Activated effector memory CD4-positive, alpha-beta T cell treated with Interleukin-2 at 50 U/mL for 16 hours (primary cell): ENCODE measurements at places on chromosomes 1 and 21.

DNA sequence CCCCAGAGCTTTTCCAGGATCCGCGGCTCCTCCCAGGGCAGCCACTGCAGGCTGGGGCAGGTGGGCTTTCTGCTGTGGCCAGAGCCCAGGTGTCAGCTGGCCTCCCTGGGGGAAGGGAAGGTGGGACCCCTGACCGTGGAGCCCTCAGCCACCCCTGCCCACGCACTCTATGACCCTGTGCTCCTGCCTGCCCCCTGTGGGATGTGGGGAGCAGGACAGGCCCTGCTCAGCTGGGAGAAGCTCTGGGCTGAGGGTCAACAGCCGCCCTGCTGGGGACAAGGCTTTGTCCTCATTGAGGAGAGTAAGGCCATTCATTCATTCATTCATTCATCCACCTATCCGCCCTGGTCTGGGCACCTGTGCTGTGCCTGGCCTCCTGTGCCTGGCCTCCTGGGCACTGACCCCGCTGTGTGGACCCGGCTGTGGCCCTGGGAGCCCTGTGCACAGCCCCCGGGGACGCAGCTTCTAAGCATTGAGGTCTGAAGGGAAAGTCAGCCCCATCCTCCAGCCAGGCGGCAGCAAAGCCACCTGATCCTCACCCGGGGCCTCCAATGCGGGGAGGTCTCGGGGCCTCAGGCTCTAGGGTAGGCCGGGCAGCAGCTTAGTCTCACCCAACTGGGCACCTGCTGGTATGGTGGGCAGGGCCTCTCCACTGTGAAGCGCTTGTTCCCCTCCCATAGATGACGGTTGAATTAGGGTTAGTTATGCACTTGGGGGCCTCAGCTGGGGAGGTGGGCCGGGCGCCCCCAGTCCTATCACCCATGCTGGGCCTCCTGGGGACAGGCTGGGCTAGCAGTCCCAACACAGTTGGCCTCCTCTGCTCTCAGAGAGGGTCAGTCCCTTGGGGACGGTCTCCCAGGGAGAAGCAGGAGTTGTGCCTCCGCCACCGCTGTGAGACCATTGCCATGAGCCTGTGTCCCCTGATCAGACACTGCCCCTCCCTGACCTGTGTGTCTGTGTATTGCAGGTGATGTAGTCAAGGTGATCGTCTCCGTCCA, 6.0 kb downstream of the TNFRSF14 start:
- no peak for DNase-seq

- no peak for DNase-seq
Measured at GRCh38 chr1:214364786-214365295, 83.9 kb downstream of the SMYD2 start.

DNA sequence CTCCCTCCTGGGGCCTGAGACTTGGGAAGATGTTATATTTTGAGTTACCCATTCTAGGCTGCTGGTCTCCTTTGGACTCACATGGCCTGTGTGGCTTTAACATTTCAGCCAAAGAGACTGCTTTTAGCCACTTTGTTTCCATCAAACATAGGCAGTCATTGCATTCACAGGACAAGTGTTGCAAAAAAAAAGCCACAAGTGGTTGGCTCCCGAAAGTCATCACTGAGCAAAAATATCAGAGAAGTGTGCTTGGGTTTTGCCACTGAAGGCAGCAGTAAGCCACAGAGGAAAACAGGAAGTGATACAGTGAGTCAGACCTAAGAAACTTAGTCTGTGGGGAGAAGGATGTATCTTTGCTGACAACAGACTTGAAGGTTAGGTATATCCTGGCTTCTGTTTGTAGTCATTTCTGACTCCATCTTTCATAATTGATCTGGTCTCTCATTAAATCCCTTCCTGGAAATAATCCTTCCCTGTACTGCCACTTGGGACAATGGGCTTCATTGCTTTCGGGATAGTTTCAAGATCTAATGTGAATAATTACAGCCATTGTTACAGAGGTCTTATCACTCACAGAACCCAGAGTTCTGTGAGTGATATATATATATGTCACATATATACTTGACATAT, 80.9 kb downstream of the COLGALT2 start:
- DNase-seq: peak; percentile 36

DNA sequence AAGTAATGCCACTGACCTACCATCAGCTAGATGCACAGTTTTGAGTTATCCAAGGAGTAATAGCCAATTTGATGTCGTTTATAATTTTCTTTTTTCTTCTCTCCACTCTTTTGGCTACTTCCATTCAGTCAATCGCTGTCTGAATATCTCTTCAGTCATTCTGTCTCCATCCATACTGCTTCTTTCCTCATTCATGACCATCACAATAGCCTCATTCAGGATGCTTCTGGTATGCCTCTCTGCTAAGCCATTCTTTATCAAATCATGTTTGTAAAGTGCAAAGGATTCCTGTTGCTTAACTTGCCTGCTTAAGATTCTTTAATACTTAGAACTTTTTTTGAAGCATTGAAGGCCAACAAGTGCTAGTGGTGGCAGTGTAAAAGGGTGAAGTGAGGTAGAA, 20.2 kb downstream of the TYW3 start:
- DNase-seq: no peak

- DNase-seq: no peak
Measured at GRCh38 chr21:15199414-15200383, 134.9 kb upstream of the NRIP1 start.

GRCh38 chr1:8938232-8938999, 7.3 kb upstream of the CA6 start:
- DNase-seq: no peak

GRCh38 chr1:24502065-24502708, 449 bp upstream of the RCAN3 start:
- DNase-seq: peak; percentile 77

DNA sequence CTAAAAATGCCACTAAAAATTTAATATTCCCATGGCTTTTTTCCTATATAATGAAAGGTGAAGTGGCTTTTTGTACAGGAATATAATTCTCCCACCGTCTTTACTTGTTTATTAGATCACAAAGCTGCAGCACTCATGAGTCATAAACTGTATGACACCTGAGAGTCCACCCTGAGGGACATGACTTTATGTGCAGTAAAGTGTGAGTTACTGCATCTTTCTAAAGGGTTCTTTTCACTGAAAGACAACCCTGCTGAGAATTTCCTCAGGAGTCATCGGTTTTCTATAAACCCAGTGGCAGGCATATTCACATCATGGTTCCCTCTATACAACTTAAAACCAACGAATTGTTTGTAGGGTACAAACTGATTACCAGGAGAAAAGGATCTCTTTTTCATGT, 77.4 kb downstream of the APP start:
- no peak for DNase-seq

DNA sequence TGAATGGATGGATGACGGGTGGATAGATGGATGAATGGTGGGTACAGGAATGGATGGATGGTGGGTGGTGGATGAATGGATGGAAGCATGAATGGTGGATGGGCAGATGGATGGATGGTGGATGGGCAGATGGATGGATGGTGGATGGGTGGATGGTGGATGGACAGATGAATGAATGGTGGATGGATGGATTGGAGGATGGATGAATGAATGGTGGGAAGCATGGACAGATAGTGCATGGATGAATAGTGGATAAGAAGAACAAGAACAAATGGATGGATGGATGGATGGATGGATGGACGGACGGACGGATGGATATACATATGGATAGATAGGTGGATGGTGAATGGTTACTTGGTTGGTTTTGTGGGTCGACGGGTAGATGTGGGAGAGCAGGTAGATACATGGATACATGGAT, 4.7 kb downstream of the CHD5 start:
- DNase-seq: no peak

DNA sequence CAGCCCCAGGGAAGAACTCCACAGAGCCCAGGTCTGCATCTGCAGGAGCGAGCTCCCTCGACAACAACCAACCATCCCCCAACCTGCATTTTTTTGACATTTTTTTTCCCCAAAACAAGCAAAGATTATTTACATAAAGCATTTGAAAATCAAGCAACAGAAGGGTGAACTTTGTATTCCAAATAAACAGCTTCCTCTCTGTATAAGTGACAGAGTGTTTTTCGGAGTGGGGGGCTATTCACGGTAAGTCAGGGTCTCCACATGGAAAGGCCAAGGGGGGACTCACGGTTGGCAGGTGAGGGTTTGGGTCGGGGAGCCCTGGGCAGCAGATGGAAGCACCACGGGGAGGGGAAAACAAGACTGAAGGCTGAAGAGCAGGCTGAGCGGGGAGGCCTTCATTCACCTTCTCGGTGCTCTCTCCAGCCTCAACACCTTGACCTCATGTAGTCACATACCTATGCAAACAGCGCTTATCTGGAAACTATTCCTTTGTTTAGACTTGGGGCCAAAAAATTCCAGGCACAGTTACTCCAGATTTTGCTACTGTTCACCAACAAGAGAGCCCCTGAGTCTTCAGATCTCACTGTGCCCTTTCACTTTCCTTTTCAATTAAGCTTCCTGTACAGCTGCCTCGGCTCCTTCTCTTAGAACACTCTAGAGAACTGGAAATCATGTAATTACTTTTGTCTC, 27.6 kb downstream of the C2CD2 start:
- DNase-seq: peak; percentile 22

GRCh38 chr21:36613059-36613458, 85.9 kb upstream of the SIM2 start:
- DNase-seq: no peak

DNA sequence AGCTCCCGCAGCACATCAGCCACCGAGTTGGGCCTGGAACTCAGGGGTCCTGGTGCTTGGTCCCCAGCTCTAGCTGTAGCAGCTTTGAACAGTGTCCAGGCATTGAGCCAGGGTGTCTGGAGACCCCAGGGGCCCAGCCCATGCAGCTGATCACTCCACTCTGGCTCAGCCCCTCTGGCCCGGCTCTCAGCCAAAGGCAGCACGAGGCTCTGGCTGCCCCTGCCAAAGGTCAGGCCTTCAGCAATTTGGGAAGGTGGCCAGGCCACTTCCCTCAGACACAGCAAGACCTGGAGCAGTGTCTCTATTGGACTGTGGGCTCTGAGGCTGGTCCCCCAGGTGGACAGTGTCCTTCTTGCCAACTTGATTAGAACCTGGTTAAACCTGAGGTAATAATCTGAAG, 34.4 kb upstream of the RNF19B start:
- no peak for DNase-seq

- DNase-seq: no peak
Measured at GRCh38 chr1:108841703-108842102, 15.2 kb downstream of the AKNAD1 start.

DNA sequence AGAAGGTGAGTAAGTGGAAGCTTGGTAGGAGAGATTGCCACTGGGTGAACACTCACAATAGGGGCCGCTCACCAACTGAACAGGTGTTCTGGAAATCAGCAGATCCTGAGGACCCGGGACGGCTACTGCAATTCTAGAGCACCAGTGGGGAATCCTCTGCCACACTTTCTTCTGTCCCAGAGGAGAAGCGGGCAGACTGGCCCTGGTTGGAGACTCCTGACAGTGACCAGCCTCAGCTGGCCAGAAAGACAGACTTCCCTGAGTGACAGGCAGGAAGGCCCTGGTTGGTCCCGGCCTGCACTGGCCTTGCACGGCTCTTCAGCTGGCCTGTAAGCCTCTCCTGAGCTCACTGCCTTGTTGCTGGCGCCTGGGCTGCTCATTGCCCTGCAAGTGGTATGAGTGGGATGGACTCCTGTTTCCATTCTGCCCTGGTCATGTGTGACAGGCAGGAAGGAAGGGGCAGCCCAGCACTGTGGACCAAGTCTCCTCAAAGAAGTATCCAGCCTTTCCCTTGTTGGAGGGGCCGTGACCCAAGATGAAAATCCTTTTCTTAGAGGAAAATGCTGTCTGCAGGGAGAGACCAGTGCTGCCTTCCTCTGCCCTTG, 34.5 kb downstream of the MAN1C1 start:
- DNase-seq: no peak

GRCh38 chr1:212814537-212815334, 23.0 kb downstream of the TATDN3 start:
- DNase-seq: no peak

DNA sequence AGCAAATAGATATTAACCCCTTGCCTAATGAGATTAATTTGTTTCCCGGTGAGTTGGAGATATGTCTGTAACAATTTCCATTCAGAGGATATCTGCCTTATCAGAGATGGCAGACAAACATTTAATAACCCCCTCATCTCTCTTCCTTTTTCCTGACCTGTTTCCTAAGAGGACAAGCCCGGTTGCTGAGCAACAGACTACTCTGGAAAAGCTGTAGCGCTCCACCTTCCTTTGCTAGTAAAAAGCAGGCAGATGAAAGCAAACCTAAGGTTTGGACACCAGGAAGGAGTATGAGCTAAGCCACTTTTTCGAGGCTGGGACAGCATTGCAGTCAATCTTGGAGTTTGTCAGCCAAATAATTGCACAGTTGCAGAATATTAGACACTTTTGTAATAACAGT, 82.4 kb downstream of the RGS21 start:
- DNase-seq: no peak

DNA sequence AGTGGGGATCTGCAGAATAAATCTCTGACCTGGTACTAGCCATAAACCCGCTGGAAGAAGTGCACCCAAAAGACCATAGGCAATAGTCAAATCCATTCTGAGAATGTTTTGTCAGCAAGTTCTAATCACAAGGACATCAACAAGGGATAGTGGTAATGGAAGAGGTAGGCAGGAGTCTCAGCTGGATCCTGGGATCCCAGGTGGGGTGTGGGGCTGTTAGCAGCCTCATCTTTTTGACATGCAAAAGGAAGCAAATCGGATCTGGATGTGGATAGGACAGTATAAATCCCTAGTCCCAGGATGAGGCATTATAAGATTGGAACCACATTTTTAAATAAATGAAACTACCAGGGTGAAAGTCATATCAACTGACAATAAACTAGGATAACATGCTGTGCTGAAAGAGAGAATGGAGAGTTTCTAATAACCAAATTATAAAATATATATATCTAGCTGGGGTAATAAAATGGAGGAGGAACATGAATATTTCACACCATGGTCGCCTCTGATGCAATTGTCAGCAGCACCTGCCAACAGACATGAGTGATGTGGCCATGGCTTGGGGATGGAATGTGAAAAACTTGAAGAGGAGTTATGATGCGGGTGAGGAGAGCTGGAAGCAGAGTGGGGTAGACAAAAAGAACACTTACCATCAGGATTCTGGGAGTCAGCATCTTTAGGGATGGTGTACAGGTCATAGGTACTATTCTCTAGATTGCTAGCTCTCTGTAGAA, 23.7 kb upstream of the PEX19 start:
- DNase-seq: no peak

GRCh38 chr1:43439781-43440180, 13.9 kb downstream of the HYI start:
- no peak for DNase-seq

GRCh38 chr1:215292932-215293331, 210.4 kb downstream of the KCNK2 start:
- DNase-seq: no peak

DNA sequence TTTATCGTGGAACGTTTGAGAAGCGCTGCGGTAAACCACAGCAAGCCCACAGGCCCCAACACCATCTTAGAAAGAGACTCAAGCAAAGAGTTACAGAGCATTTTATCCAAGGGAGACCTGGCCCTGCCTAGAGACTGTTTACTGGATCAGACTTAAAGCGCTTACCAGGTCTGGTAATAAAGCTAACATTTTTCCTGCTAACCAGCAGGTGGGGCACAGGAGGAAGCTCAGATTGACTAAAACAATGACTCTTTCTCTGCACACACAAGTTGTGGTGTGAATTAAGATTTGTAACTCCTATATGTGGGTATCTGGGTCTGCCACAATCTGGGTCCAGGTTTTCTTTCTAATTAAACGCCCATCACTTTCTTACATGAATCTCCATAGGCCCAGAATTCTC, 136.5 kb upstream of the ETS2 start:
- no peak for DNase-seq
